ENCODE measurements at places on chromosomes 3 and 15.
A peak's percentile ranks its signal among the peaks of the same experiment; 100 is the strongest.

DNA sequence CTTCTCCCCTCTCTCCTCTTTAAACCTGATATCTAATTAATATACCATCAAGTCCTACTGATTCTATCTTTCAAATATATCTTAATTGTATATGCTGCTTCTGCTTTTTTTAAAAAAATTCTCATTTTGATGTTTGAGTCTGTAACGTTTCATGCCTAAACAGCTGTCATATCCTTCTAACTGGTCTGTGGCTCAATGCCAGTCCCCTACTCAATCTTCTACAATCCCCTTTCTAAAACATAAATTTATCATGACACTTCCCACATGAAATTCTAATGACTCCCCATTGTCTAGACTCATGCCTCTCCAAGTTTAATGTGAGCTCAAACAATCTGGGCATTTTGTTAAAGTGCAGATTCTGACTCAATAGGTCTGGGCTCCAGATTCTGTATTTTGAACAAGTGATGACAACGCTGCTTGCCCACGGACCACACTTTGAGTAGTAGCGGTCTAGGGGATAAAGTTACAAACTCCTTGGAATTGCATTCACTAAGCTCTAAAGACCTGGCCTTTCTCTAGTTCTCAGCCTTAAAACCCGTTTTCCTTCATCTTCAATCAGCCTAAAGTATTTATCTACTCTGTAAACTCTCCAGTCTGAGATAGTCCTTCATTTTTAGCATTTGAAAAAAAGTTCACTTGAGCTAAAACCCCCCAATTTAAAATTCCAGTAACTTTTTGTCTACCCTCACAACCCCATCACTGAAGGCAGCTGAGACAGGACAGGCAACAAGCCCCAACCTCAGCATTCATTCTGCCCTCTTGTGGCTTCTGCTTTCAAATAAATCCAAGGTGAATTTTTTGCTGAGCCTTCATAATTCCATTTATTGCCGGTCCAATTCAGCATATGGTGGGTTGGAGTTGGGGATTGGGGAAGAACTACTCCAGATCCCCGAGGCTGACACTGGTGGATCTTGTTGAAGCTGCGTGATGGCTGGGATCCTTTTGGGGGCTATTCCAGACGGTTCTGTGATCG, 88.1 kb upstream of the THRB start:
- no peak for DNase-seq

DNA sequence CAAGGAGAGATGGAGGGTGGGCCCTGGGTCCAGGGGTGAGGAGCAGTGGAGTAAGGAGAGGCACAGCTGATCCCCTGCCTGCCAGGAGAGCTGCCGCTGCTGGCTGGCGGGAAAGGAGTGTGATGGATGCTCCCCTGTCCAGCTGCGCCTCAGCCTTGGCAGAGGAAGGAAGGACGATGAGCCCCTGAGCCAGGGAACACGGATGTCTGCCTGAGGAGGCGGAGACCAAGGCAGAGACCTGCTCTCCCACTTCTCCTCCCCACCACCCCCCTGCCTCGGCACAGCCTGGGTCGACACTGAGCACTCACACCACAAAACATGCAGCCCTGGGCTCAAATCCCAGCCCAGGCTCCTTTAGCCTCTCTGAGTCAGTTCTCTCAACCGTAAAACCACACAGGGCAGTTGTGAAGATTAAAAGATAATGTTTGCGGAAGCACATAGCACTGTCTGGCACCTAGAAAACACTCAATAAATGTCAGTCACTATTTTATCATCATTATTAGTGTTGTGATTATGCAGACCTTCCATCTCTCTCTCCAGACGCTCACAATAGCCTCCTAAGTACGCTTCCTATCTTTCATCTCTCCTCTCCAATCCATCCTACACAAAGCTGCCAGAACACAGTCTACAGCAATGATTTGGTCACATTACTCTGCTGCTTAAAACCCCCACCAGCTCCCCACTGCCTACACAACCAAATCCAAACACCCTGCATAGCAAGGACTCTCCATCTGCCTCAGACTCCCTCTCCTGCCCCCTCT, 52.2 kb downstream of the SEMA5B start:
- peak; percentile 77 for DNase-seq

GRCh38 chr3:108175352-108175751, 46.9 kb downstream of the IFT57 start:
- DNase-seq: no peak

DNA sequence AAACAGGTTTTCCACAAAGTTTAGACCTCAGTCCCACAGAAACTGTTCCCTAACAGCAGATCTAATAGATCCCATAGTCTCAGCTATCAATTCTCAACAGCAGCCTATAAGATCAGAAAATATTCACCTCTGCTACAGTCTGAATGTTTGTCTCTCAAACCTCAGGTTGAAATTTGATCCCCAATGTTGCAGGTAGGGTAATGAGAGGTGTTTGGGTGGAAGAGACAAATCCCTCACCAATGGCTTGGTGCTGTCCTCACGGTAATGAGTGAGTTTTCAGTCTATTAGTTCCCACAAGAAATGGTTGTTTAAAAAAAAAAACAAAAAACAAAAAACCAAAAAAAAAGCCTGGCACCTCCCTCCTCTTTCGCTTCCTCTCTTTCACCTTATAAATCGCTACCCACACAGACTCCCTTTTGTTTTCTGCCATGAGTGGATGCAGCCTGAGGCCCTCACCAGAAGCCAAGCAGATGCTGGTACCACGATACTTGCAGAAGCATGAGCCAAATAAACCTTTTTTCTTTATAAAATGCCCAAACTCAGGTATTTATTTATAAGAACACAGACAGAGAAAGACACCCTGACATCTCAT, 14.2 kb downstream of the ZNF280D start:
- DNase-seq: peak; percentile 35

DNA sequence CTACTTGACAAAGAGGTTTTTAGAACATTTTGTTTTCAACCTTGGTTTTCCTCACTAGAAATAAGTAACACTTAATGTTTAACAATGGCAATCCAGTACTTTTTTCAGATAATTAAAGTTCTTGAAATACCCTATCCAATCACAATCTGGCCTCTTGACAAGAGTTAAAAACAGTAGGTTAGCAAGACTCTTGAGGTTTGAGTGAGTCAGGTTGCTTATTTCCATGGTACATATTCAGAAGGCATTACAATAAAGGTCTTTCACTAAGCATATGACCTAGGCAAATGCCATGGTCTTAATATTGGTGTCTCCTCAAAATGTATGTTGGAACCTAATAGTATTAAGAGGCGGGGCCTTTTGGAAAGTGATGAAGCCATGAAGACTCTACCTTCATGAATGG, 5.6 kb downstream of the SUCNR1 start:
- no peak for DNase-seq

DNA sequence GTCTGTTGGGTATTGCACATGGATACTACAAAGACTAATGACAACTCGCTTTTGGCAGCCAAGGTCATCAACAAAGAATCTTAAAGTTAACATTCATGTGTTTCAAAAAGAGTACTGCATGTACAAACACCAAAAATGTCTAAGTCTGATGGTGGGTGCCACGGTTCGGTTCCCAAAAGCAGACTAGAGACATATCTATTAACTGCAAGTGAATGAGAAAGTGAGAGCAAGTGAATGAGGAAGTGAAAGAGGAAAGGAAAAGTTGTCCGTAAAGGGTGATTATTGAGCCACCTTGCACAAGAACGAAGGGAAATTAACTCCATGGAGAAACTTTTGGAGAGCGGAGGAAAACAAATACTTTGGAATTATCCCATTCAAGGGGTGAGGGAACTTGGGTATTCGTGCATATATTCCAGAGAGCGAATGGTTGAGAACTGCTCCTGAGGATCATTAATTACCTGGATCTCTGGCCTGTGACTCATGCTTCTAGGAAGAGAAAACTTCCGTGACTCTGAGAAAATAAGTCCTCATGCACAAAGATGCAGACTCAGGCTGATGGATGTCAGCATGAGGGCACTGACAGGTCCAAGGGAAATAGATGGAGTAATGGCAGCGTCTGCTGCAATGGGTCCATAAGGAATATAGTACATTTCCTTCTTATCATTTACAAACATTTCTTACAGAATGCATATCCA, 336.5 kb upstream of the TGFBR2 start:
- DNase-seq: no peak

DNA sequence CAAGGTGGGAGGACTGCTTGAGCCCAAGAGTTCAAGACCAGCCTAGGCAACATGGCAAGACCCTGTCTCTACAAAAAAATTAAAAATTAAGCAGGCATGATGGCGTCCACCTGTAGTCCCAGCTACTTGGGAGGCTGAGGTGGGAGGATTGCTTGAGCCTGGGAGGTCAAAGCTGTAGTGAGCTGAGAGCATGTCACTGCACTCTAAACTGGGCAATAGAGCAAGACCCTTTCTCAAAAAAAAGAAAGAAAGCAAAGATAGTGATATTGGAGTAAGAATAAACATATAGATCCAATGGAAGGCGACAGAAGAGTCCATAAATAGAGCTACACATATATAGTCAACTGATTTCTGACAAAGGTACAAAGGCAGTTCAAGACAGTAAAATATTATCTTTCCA, 21.3 kb upstream of the ANKRD28 start:
- no peak for DNase-seq

DNA sequence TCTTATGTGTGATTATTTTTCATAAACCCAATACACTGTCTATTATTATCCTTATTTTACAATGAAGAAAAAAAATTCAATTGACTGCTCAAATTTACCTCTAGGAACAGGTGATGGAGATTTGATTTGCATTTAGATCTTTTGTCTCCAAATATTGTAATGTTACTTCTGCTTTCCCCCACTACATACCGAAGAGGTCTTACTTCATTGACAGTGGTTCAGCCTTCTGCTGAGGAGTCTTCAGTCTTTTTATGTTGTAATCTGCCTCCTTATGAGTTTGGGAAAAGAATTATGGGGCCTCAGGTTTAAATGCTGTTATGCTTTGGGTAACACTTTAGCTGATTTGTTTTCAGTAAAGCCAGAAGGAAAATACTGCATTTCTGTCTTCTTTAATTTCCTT, 199.5 kb downstream of the LPP start:
- DNase-seq: no peak

- DNase-seq: no peak
Observed at GRCh38 chr3:13626915-13627460, 78.1 kb downstream of the FBLN2 start.

Data from NCI-H526 (cell line).